Midbrain (tissue), 1 donor: ENCODE measurements at places on chromosomes 7 and 10.

GRCh38 chr10:42780456-42780855, 2.1 kb upstream of the BMS1 start:
- DNase-seq: no peak

- no peak for DNase-seq
Observed at GRCh38 chr10:45607276-45607675, 65.3 kb downstream of the ZFAND4 start.

DNA sequence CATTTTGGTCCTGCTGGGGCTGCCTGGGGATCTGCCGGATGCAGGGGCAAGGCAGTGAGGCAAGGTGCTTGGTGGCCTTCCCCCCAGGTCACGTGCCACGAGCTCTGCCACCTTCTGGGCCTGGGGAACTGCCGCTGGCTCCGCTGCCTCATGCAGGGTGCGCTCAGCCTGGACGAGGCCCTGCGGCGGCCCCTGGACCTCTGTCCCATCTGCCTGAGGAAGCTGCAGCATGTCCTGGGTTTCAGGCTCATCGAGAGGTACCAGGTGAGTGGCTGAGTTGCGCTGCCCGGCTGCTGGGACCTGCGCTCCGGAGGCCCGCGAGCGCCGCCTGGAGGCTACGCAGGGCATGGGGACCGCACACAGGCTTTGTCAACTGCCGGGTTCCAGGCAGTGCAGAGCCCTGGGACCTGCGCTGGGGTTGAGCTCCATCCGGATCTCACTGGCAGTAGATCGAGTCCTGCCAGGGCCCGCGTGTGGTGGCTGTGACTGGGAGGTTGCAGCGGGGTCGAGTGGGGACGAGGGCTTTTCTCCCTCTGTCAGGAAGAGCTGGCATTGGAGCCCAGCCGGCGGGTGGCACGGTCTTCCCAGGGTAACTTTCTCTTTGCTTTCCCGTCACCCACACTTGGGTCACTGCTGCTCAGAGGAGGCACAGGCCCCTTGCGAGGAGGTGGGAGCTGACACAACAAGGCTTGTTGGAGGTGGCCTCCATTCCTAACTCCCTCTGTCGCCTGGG, 21.7 kb downstream of the AMZ1 start:
- DNase-seq: peak; percentile 73

DNA sequence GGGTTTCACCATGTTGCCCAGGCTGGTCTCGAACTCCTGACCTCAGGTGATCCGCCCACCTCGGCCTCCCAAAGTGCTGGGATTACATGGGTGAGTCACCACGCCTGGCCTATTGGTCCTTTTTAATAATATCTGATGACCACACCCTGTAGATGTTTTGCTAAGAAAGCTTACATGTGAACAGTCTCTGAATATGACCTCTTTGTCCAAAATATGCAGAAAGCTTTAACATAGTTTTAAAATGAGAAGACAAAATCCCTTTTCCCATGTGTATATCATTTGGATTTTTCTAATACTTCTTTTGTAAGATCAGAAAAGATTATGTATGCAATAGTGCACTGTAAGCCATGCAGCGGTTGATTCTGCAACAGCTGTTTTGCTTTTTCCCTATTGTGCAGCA, 38.5 kb downstream of the MCU start:
- DNase-seq: no peak

DNA sequence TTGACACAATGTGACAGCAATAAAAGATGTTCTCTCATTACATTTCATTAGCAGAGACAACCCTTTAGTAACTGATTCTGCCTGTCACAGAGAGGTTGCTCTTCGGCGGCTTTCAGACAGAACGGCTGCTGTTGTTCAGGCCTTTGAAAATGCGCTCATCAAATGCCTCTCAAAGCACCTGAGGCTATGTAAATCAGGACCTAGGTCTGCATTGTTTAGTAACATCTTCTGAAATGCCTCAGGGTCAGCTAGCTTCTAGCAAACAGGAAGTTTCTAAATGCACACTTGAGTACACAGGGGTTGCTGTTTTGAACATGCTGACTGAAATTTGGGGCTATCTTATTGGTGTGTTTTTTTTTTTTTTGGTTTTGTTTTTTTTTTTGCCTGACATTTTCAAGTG, 143.3 kb upstream of the DKK1 start:
- DNase-seq: no peak

DNA sequence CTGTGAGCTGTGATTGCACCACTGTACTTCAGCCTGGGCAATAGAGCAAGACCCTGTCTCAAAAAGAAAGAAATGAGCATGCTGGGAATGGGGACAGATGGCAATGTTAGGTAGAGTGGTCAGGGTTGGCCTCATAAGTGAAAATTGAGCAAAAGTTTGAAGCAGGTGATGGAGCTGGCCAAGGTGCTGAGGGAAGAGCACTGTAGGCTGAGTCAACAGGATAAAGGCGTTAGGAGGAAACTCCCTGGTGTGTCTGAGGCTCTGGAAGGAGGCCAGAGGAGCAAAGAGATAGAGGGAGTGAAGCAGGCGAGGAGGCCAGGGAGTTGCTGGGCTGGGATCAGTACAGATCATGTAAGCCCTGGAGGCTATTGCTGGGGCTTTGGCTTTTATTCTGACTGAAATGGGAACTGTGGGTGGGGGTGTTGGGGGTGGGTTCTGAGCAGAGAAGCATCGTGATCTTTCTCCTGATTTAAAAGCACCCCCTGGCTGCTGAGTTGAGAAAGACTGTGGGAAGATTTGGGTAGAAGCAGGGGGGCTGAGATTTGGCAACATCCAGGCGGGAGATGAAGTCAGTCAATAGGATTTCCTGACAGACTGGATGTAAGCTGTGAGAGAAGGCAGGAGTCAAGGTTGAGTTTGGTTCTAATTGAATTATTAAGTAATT, 52.5 kb upstream of the VKORC1L1 start:
- DNase-seq: no peak

DNA sequence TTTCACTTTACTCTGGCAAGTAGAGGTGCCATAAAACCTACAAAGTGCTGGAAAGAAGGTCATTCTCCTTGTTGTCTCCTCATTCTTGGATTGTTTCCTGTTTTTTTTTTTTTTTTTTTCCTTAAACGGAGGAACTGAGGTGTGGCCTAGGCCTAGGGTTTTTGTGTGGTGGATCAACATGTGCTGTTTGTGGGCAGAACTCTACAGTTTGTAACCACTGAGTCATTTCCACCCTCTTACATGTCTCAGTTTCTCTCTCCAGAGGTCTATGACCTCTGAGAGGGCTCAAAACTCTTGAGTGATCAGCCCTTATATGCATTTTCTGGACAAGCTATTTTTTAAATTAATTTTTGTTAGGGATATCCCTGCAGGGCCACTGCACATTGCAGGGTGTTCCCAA, 296.0 kb downstream of the PPP1R3A start:
- DNase-seq: no peak

DNA sequence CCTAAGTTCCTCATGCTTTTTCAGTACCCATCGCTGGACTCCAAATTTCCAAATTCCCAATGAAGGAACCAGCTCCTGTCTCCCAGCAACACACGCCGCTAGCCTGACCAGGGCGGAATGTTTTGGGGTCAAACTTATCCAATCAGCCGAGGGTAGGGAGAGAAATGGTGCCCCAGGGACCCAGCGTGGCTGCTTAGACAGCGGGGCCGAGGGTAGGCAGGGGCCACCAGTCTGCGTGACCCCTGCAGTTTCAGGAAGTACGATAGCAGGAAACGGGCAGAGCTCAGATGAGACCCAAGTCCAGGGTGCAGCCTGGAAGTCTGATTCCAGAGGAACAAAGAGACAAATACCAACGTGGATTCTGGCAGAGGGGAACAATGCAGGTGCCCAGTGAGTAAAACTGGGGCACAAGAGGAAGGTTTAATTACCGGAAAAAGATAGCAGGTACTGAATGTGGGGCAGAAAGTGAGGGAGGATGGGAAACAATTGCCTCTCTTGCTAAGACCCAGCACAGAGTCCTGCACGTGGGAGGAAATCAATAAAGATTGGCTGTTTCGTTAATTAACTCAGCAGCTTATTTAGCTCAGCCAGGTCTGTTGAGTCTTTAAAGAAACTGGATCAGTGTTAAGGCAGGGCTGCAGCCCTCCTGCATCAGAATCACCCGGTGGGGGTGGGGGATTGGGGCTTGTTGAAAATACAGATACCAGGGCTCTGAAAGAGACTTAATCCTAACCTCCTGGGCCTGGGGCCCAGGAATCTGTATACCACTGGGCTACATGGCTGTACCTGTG, 50.4 kb upstream of the NFE2L3 start:
- peak; percentile 29 for DNase-seq
